NCI-H446 treated with DMSO at 0.1 percent for 48 hours (cell line): ENCODE measurements at places on chromosomes 12 and 14.

DNA sequence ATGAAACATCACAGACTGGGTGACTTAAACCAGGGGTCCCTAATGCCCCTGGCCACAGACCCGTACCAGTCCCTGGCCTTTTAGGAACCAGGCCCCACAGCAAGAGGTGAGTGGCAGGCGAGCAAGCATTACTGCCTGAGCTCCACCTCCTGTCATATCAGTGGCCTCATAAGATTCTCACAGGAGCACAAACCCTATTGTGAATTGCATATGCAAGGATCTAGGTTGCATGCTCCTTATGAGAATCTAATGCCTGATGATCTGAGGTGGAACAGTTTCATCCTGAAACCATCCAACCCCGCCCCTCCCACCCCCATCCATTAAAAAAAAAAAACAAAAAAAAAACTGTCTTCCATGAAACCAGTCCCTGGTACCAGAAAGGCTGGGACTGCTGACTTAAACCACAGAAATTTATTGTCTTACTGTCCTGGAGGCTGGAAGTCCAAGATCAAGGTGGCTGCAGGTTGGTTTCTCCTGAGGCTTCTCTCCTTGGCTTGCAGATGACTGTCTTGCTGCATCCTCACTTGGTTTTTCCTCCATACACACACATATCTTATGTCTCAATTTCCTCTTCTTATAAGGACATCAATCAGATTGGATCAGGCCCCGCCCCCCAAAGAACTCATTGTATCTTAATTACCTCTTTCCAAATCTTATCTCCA lies 235.9 kb downstream of the CHST11 start:
- DNase-seq: no peak

DNA sequence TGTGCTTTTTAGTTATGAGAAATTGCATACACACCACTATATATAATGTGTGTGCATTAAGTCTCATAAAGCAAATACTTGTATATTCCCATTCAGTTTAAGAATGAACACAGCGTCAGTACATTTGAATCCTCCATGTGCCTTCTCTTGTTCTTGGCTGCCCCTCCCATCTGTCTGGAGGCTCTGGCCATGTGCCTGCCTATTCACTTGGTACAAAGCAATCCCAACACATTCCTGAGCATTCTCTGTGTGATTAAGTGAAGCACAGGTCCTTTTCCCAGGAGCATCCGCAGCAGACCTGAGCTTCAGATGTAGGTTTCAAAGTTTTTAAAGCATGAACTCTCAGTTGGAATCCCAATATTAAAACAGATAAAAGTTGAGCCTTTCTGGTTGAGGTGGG lies 58.7 kb downstream of the POLR3B start:
- no peak for DNase-seq

- no peak for DNase-seq
Measured at GRCh38 chr12:98924-99352, 32.4 kb downstream of the IQSEC3 start.

DNA sequence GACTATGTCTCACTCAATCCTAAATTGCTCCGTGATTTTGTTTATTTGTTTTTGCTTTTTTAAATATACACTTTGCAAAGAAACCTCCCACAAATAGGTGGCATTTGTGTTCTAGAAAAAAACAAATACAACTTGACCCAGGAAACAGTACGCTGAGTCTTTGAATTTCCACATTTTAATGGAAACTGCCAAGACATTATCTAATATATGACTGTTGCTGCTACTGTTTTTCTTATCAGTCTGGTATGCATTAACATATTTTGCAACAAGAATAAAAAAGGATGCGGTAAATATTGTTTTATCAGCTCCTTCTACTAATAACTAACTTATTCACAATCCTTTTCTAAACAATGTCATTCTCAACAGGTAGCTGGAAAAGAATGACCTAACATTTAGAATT lies 187.4 kb downstream of the LRIG3 start:
- no peak for DNase-seq

DNA sequence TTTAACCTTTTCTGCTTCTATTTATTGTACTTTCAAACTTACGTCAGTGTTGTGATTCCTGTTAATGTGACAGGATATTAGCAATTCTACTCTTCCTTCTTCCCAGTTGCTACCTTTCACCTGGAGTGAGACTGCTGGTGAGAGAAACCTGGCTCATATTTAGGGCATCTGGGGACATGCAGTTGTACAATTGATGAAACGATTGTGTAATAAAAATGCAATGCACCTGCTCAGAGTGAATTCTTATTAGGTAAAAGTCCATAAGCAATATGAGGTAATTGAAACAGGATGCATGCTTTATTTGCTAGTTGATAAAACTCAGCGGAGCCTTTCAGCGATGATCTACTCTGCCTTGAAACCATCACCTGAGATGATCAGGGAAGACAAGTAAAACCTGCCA lies 116.1 kb upstream of the FBXO33 start:
- no peak for DNase-seq

- DNase-seq: no peak
Measured at GRCh38 chr12:132724506-132725241, 14.0 kb downstream of the PGAM5 start.
